Natural killer cell (primary cell): ENCODE measurements at places on chromosomes 2 and 18.

DNA sequence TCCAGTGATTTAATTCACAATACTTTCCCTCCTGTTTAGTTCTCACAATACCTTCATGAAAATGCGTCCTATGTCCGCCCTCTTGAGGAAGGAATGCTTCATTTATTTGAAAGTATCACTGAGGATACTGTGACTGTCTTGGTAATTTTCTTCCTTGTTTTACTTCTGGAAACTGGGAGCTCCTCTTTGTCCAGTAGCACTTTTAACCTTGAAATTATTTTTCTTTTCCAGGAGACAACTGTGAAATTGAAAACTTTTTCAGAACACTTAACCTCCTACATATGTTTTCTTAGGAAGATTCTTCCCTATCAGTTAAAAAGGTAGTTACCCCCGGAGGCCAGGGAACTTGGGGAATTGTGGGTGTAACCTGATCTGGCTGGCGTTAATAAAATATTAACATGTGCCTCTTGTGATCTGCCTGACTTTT, 58.9 kb upstream of the STON1 start:
- H3K27ac ChIP-seq, result no peak overlapping the region
- peaks cover 43% of the 10 kb centered on the region for H3K36me3 ChIP-seq
- H3K4me3 ChIP-seq, result no peak overlapping the region
- no peaks in the 10 kb centered on the region for H3K4me1 ChIP-seq
- H3K27me3 ChIP-seq, result no peaks in the 10 kb centered on the region

DNA sequence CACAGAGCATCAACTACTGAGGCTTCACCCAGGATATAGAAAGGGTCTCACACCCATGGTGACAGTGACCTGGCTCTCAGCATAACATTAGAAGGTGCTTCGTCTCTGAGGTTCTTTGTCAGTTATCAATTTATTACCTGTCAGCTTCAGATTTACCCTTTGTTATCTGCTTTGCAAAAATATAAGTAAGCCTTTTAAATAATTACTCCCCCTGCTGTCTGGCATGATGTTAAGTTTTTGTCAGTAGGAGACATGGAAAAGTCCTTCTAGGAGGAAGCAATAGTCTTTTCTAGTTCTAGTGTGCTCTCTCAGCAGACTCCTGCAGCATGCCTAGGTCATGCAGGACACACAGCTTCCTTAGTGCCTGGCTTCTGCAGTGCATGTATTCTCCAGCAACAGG, 149.9 kb downstream of the RDH14 start:
- no peak overlapping the region for H3K27ac ChIP-seq
- no peak overlapping the region for H3K4me3 ChIP-seq
- H3K27me3 ChIP-seq, result no peaks in the 10 kb centered on the region
- no peak for DNase-seq
- no peaks in the 10 kb centered on the region for H3K4me1 ChIP-seq
- H3K36me3 ChIP-seq, result no peaks in the 10 kb centered on the region

DNA sequence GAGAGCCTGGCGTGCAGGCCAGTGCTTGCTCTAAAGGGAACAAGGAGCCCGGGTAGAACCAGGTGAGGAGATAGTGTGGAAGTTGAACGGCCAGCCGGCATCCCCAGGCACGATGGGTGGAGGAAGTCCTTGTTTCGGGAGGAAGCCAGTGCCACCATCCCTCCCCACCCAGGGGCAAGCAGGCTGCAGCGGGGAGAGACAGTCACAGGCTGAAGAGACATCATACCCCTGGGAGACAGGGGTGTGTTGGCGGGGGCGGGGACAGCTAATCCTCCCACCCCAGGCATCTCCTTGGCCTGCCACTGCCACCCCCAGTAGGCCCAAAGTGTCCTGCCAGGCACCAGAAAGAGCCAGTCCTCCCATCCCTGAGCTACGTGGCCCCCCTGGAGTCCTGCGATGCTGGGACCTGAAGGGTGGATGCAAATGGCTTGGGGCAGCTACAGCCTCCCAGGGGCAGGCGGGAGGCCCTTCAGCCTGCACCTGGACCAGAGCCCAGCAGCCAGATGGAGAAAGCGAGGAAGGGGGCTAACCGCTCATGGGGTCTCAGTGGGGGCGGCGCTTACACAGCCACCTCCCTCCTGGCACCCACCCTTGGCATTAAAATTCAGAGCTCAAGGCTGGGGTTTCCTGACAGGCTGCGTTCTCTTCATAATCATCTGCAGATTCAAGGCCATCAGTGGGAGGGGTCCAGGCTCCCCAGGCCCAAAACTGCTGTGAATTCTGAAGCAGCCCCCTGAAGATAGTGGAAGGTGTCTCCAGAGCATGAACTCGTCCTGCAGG, 14.8 kb upstream of the GPR55 start:
- no peak overlapping the region for H3K27ac ChIP-seq
- no peak overlapping the region for H3K4me3 ChIP-seq
- no peak for DNase-seq

DNA sequence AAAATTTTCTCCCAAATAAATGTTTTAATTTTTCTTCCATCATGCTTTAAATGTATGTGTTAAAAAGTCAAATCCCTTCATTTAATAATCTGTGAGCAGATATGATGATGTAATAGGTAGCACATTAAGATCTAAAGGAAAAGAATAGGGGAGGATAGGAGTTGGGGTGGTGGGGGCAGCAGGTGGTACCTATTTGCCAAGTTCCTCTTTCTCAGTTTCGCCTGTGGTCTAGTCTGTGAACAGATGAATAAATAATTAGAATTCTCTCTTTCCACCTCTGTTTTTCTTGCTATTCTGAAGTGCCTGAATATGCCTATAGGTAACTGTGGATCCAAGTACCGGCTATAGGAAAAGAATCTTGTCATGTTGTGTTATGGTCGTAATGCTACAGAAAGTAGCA, 152.5 kb downstream of the NRXN1 start:
- no peaks in the 10 kb centered on the region for H3K36me3 ChIP-seq
- H3K4me1 ChIP-seq, result no peaks in the 10 kb centered on the region
- no peaks in the 10 kb centered on the region for H3K27me3 ChIP-seq
- H3K27ac ChIP-seq, result no peak overlapping the region

DNA sequence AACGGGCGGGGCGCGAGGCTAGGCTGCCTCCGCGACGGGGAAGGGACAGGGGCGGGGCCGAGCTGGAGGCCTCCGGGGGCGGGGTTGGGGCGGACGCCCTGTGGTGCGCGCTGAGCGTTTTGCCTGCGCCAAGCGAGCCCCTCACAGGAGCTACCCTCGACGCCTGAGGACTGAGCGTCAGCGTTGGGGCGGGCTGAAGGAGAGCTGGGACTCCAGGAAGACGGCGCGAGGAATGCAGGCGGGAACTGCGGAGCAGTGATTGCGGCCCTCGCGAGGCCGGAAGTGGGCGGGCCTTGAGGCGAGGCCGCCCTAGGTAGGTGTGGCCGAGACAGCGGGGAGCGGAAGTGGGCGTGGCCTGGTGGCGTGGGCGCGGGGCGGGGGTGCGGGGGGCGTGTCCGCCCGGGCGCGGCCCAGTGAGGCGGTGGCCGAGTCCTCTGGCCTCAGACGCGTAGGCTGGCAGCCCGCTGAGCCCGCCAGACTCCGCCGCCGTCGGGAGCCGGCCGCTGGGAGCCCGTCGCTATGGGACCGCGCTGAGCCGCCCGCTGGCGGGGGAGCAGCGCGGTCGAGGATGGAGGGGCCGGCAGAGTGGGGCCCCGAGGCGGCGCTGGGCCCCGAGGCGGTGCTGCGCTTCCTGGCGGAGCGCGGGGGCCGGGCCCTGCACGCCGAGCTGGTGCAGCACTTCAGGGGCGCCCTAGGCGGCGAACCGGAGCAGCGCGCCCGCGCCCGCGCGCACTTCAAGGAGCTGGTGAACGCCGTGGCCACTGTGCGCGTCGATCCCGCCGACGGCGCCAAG, at the start of the genes SEPTIN10 and SOWAHC:
TSS of gene SEPTIN10 (minus strand) at position 45 of the 793 bp plus-strand sequence. CDS start 139 bp downstream, outside the sequence.
TSS of gene SOWAHC (plus strand) at position 443 of the 793 bp plus-strand sequence. CDS start at position 569, 126 bp downstream.
- H3K4me1 ChIP-seq, result peaks cover 14% of the 10 kb centered on the region
- H3K4me3 ChIP-seq, result peak within 1 kb of the TSS; percentile 28
- peak; percentile 70 for DNase-seq
- peaks cover 46% of the 10 kb centered on the region for H3K27me3 ChIP-seq
- H3K36me3 ChIP-seq, result no peaks in the 10 kb centered on the region

- no peaks in the 10 kb centered on the region for H3K4me1 ChIP-seq
- DNase-seq, result no peak
- H3K4me3 ChIP-seq, result no peak overlapping the region
- H3K27ac ChIP-seq, result no peak overlapping the region
- H3K27me3 ChIP-seq, result no peaks in the 10 kb centered on the region
These were observed 434.4 kb downstream of the HRH4 start for GRCh38 chr18:24894880-24895279.

DNA sequence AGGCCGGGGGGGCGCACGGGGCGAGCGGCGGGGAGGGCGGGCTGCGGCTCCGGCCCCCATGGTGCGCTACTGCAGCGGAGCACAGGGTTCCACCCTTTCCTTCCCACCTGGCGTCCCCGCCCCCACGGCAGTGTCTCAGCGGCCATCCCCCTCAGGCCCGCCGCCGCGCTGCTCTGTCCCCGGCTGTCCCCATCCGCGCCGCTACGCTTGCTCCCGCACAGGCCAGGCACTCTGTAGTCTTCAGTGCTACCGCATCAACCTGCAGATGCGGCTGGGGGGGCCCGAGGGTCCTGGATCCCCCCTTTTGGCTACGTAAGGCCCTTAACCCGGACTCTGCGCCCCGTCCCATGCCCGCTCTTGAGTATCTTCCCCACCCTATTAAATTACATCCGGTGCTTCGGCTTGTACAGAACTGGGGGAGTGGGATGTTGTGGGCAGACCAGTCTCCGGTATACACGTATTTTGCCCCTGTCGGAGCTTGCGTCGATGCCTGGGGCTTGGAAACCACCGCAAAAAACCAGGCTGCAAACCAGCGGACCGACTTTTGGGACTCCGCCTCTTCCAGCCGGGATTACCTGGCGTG, 598 bp upstream of the WBP1 start:
- H3K27ac ChIP-seq, result peak overlapping the region; percentile 99
- H3K4me1 ChIP-seq, result peaks cover 44% of the 10 kb centered on the region

- H3K4me3 ChIP-seq, result no peak overlapping the region
- no peaks in the 10 kb centered on the region for H3K36me3 ChIP-seq
- no peak overlapping the region for H3K27ac ChIP-seq
- no peaks in the 10 kb centered on the region for H3K4me1 ChIP-seq
- H3K27me3 ChIP-seq, result no peaks in the 10 kb centered on the region
These were observed 76.4 kb downstream of the KLHL14 start for GRCh38 chr18:32696376-32696775.

- peak; percentile 71 for DNase-seq
- H3K4me1 ChIP-seq, result peaks cover 43% of the 10 kb centered on the region
- H3K27ac ChIP-seq, result peak overlapping the region; percentile 86
- H3K27me3 ChIP-seq, result no peaks in the 10 kb centered on the region
These were observed 53.6 kb upstream of the SLC14A1 start for GRCh38 chr18:45670281-45670962.

GRCh38 chr2:42168459-42169099, 574 bp upstream of the EML4 start:
- peaks cover 18% of the 10 kb centered on the region for H3K4me1 ChIP-seq
- no peak for DNase-seq
- H3K27me3 ChIP-seq, result no peaks in the 10 kb centered on the region
- peak overlapping the region; percentile 67 for H3K27ac ChIP-seq

DNA sequence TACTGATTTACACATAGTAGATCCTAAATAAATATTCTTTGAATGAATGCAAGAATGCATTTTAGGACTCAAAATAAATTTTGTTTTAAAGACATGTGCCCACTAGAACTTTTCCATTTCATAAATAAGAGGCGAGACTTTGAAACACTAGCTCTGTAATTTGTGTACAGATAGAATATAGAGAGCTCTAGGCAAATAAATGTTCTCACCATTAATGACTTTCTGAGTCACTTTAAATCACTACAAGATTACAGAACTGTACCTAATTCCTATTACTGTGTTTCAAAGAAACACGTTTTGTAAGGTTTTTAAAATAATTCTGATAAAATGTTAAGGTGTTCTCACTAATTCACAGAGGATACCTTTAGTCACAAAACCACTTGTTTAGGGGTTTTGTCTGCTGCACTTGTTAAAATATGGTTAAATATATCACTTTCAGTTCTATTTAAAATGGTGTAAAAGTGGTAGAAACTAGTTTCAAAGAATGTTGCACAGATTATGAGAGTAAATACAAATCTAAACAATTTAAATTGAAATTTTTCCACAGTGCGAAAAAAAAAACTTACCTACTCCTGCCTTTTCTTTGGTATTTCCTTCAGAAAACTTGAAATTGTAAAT, 158.7 kb upstream of the ZC3H15 start:
- no peaks in the 10 kb centered on the region for H3K27me3 ChIP-seq
- H3K4me3 ChIP-seq, result no peak overlapping the region
- no peaks in the 10 kb centered on the region for H3K36me3 ChIP-seq
- no peaks in the 10 kb centered on the region for H3K4me1 ChIP-seq
- DNase-seq, result no peak
- H3K27ac ChIP-seq, result no peak overlapping the region

DNA sequence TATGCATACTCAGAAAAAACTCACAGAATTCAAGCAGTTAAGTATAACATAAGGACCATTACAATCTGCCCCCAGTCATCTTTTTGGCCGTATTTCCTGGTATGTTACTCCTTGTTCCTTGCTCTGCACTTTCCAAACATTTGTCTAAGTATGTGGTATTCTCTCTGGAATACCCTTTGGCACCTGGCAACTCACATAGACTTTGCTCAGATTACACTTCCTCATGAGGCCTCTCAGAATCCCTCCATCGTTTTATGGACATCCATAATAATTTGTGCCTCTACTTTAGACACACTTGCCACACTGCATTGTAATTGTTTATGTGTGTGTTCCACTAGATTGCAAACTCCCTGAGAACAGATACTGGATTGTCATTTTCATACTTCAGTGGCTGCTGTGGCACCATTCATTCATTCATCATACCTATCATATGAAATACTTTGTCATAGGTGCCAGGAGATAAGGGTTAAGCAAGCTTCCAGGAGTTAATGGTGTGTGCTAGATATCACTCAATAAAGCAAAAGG, 84.0 kb downstream of the HIBCH start:
- DNase-seq, result no peak
- H3K4me1 ChIP-seq, result no peaks in the 10 kb centered on the region
- no peak overlapping the region for H3K27ac ChIP-seq

- no peak overlapping the region for H3K4me3 ChIP-seq
- no peak overlapping the region for H3K27ac ChIP-seq
- peaks cover 7% of the 10 kb centered on the region for H3K4me1 ChIP-seq
- DNase-seq, result no peak
These were observed 16.0 kb upstream of the ZNF532 start for GRCh38 chr18:58848685-58849084.

- H3K36me3 ChIP-seq, result no peaks in the 10 kb centered on the region
- DNase-seq, result no peak
- no peak overlapping the region for H3K27ac ChIP-seq
- H3K4me3 ChIP-seq, result no peak overlapping the region
These were observed 213.2 kb downstream of the NDUFA10 start for GRCh38 chr2:239811806-239812560.

GRCh38 chr18:45448871-45449270, 166.4 kb upstream of the SLC14A2 start:
- H3K36me3 ChIP-seq, result no peaks in the 10 kb centered on the region
- no peak overlapping the region for H3K27ac ChIP-seq
- no peaks in the 10 kb centered on the region for H3K4me1 ChIP-seq

GRCh38 chr18:49519101-49519971, 32.3 kb upstream of the C18orf32 start:
- H3K4me3 ChIP-seq, result no peak overlapping the region

- peaks cover 96% of the 10 kb centered on the region for H3K36me3 ChIP-seq
- H3K4me1 ChIP-seq, result no peaks in the 10 kb centered on the region
- no peak overlapping the region for H3K27ac ChIP-seq
- H3K4me3 ChIP-seq, result no peak overlapping the region
These were observed 15.3 kb downstream of the DCTN1 start for GRCh38 chr2:74364533-74365505.
